Breast epithelium (tissue), 4 donors: ENCODE measurements at places on chromosomes 2 and 18. TPM values are rescaled to one million over a fixed set of nuclear protein-coding genes. Genes with fewer than 3 reads are reported as not detected.

The PIEZO2 gene
- 11.4 TPM for total RNA-seq

DNA sequence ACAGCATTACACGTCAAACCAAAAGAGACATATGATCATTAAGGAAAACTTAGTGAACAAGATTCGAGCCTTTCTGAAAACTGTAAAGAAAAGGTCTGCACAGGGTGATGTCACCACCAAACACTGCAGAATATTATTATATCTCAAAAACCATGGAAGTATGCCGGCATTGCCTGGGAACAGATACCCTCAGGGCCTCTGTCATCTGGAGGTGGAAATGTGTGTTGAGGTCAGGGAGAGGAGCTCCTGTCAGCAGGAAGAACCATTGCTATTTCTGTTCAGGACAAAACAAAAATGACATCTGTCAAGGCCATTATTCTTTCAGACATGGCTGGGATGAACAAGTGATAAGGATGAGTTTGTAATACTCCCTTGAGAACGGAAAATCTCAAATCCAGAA, 365.9 kb upstream of the TRIB2 start:
- H3K36me3 ChIP-seq: no peaks in the 10 kb centered on the region
- H3K27ac ChIP-seq: no peak overlapping the region
- no peak overlapping the region for H3K4me3 ChIP-seq
- no peaks in the 10 kb centered on the region for H3K27me3 ChIP-seq
- no peak for DNase-seq
- no peaks in the 10 kb centered on the region for H3K4me1 ChIP-seq

- no peaks in the 10 kb centered on the region for H3K4me1 ChIP-seq
- DNase-seq: peak; percentile 28
- H3K4me3 ChIP-seq: no peak overlapping the region
- no peaks in the 10 kb centered on the region for H3K27me3 ChIP-seq
These were observed 125.9 kb downstream of the NFATC1 start for GRCh38 chr18:79521416-79522205.

The NDUFV2 gene
- 106 TPM for total RNA-seq

DNA sequence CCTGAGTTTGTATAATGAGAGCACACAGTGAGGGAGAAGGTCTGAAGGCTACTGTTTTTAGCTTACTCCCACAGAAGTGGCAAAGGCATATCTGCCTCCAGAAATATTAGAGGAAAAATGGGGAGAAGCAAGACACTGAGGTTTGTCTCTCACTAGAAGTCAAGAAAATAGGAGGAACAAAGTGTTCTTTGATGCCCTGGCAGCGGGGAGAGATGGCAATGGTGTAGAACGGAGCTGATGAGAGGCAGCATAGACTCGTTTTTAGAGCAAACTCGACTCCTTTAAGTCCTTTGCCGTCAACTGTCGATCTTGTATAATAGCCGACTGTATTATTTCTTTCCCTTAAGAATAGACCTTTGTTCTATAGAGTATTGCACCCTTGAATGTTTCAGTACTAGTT, 73.8 kb downstream of the ANKRD44 start:
- H3K4me1 ChIP-seq: no peaks in the 10 kb centered on the region
- no peak overlapping the region for H3K27ac ChIP-seq
- H3K4me3 ChIP-seq: no peak overlapping the region
- H3K27me3 ChIP-seq: no peaks in the 10 kb centered on the region
- no peaks in the 10 kb centered on the region for H3K36me3 ChIP-seq

- H3K4me3 ChIP-seq: peak overlapping the region; percentile 61
- H3K4me1 ChIP-seq: no peaks in the 10 kb centered on the region
These were observed 222.6 kb downstream of the INSIG2 start for GRCh38 chr2:118310681-118311429.

DNA sequence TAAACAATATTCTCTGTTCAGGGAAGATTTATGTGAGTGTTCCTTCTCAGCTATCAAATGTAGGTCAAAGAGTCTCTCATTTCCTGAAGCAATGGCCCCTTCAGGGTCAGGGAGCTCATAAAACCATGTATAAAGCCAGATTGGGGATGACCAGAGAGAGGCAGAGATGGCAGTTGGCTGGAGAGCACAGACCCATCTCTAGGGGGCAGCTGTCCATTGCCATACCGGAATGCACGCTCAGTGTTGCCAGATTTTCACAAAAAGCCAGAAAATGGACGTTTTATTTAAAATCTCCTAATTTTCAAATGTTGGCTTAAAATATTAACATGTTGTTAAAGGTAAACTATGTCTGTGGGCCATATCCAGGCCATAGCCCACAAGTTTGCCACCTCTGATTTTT, 1920.7 kb upstream of the CELF4 start:
- no peaks in the 10 kb centered on the region for H3K4me1 ChIP-seq
- no peak overlapping the region for H3K4me3 ChIP-seq
- no peak for DNase-seq
- H3K27ac ChIP-seq: no peak overlapping the region

The NTSR2 gene
- not detected for total RNA-seq

DNA sequence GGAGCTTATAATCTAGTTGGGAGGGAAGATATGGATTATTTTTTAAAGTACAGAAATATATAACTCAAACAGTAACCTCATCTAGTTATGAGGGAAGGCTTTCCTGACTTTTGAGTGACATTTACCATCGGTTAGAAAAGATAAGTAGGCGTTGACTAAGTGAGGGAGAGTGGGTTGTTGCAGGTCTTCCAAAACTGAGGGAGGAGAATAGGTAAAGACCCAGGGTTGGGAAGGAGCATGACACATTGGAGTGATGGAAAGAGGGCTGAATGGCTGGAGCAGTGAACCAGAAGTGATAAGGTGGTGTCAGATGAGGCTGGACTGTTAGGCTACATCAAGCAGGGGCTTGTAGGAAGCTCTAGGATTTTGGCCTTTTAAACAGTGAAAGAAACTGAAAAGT, 10.6 kb upstream of the NUP35 start:
- no peaks in the 10 kb centered on the region for H3K36me3 ChIP-seq
- no peaks in the 10 kb centered on the region for H3K27me3 ChIP-seq
- no peak overlapping the region for H3K27ac ChIP-seq
- no peaks in the 10 kb centered on the region for H3K4me1 ChIP-seq

The LIPG gene
- total RNA-seq: 0.16 TPM

GRCh38 chr2:178068823-178069454, 3.6 kb downstream of the PDE11A start:
- no peak for DNase-seq
- H3K27me3 ChIP-seq: no peaks in the 10 kb centered on the region
- H3K4me3 ChIP-seq: no peak overlapping the region
- H3K4me1 ChIP-seq: no peaks in the 10 kb centered on the region

DNA sequence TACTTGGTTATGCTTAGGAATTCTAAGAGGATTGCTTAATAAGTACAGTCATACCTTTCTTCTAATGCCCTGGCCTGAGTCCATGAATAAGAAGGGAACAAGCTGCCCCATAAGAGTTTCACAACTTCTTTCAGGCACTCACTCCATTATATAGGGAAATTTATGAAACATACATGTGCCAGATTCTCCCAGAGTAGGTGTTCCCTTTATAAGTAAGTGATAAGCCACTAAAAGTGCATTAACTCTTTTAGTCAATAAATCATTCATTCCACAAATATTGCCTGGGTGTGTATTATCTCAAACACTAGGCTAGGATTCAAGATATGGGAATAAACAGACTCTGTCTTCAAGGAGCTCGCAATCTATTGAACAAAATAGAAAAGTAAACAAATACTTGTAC, 84.5 kb upstream of the RBBP8 start:
- DNase-seq: no peak
- H3K4me3 ChIP-seq: no peak overlapping the region
- H3K27ac ChIP-seq: peak overlapping the region; percentile 64
- H3K36me3 ChIP-seq: no peaks in the 10 kb centered on the region

The GATA6 gene
- 11.1 TPM for total RNA-seq

The SESTD1 gene
- total RNA-seq: 54.9 TPM

- no peak overlapping the region for H3K27ac ChIP-seq
- no peaks in the 10 kb centered on the region for H3K27me3 ChIP-seq
- no peak overlapping the region for H3K4me3 ChIP-seq
- H3K36me3 ChIP-seq: no peaks in the 10 kb centered on the region
- no peak for DNase-seq
- H3K4me1 ChIP-seq: peaks cover 11% of the 10 kb centered on the region
These were observed 69.0 kb upstream of the ZCCHC2 start for GRCh38 chr18:62453864-62454263.

GRCh38 chr2:235747786-235748091, 253.9 kb downstream of the AGAP1 start:
- peak; percentile 57 for DNase-seq
- peaks cover 7% of the 10 kb centered on the region for H3K4me1 ChIP-seq
- H3K36me3 ChIP-seq: no peaks in the 10 kb centered on the region
- no peaks in the 10 kb centered on the region for H3K27me3 ChIP-seq
- no peak overlapping the region for H3K4me3 ChIP-seq
- no peak overlapping the region for H3K27ac ChIP-seq

GRCh38 chr2:42960842-42961180, 168.4 kb upstream of the HAAO start:
- H3K27me3 ChIP-seq: no peaks in the 10 kb centered on the region
- H3K36me3 ChIP-seq: no peaks in the 10 kb centered on the region
- H3K4me1 ChIP-seq: peaks cover 19% of the 10 kb centered on the region

GRCh38 chr2:68765739-68766375, 31.2 kb downstream of the ARHGAP25 start:
- no peak for DNase-seq
- H3K36me3 ChIP-seq: no peaks in the 10 kb centered on the region
- no peaks in the 10 kb centered on the region for H3K4me1 ChIP-seq
- no peak overlapping the region for H3K4me3 ChIP-seq
- H3K27me3 ChIP-seq: no peaks in the 10 kb centered on the region
- H3K27ac ChIP-seq: peak overlapping the region; percentile 41

GRCh38 chr2:14942987-14943386, 310.5 kb downstream of the LRATD1 start:
- H3K4me1 ChIP-seq: no peaks in the 10 kb centered on the region
- H3K36me3 ChIP-seq: no peaks in the 10 kb centered on the region
- no peak overlapping the region for H3K4me3 ChIP-seq
- H3K27ac ChIP-seq: no peak overlapping the region
- no peak for DNase-seq

GRCh38 chr2:170770008-170770605, at the start of gene ERICH2:
Gene ERICH2, plus strand, starts transcription at chr2:170770378. Its CDS starts 304 bp downstream, at chr2:170770682.
- peak within 1 kb of the TSS; percentile 81 for H3K27ac ChIP-seq
- H3K4me3 ChIP-seq: peak within 1 kb of the TSS; percentile 57
- no peaks in the 10 kb centered on the region for H3K36me3 ChIP-seq
- DNase-seq: no peak

DNA sequence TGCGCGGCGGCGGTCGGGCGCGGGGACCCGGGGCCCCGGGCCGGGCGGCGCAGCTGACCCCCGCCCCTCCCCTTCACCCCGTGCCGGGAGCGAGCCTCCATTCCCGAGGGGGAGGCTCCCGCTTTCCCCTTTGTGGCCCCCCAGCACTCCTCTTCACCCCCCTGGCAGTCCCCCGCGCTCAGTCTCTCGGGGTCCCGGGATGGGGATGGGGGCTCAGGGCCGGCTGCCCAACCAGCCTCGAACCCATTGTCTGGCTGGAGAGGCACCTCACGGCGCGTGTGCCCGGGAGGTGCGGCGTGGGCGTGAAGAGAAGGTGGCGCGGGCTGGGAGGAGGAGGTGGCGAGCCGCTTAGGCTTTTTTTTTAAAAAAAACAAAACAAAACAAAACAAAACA, 748 bp downstream of the FMNL2 start:
- no peak for DNase-seq
- H3K4me3 ChIP-seq: peak overlapping the region; percentile 96
- H3K36me3 ChIP-seq: no peaks in the 10 kb centered on the region

GRCh38 chr2:164747783-164748433, 93.7 kb downstream of the COBLL1 start:
- H3K36me3 ChIP-seq: no peaks in the 10 kb centered on the region
- H3K4me1 ChIP-seq: no peaks in the 10 kb centered on the region
- H3K4me3 ChIP-seq: no peak overlapping the region
- H3K27ac ChIP-seq: no peak overlapping the region
- H3K27me3 ChIP-seq: no peaks in the 10 kb centered on the region
- DNase-seq: no peak

GRCh38 chr18:7456376-7456775, 110.7 kb upstream of the PTPRM start:
- H3K4me3 ChIP-seq: no peak overlapping the region
- H3K27ac ChIP-seq: no peak overlapping the region
- H3K36me3 ChIP-seq: no peaks in the 10 kb centered on the region
- no peaks in the 10 kb centered on the region for H3K27me3 ChIP-seq
- no peak for DNase-seq
- H3K4me1 ChIP-seq: no peaks in the 10 kb centered on the region

The SDC1 gene
- 51.8 TPM for total RNA-seq

GRCh38 chr18:48887905-48888772, 62.6 kb downstream of the SMAD7 start:
- H3K36me3 ChIP-seq: no peaks in the 10 kb centered on the region
- DNase-seq: no peak
- no peaks in the 10 kb centered on the region for H3K4me1 ChIP-seq
- H3K27me3 ChIP-seq: no peaks in the 10 kb centered on the region
- H3K4me3 ChIP-seq: no peak overlapping the region

The CPO gene
- total RNA-seq: 0.96 TPM

DNA sequence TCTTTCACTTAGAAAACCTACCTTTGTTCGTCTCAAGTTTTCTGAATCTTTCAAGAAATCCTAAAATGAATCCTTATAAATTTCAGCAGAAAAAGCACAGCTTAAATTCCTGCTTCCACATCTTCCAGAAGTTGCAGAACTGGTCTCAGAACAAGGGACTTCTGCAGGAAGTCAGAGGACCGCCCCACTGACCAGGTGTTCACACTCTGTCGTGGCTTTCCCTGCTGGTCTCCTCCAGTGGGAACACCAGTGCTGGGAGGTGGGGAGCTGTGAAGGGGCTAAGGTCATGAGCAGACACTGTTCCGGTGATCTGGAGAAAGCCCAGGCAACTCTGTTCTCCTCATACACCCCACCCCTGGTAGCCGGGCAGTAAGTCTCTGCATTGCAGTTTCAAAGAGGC, 3.5 kb downstream of the FAM110C start:
- DNase-seq: no peak
- no peak overlapping the region for H3K4me3 ChIP-seq
- H3K4me1 ChIP-seq: peaks cover 8% of the 10 kb centered on the region
- no peaks in the 10 kb centered on the region for H3K27me3 ChIP-seq
- no peaks in the 10 kb centered on the region for H3K36me3 ChIP-seq
